ENCODE measurements at places on chromosomes 6 and 20.

DNA sequence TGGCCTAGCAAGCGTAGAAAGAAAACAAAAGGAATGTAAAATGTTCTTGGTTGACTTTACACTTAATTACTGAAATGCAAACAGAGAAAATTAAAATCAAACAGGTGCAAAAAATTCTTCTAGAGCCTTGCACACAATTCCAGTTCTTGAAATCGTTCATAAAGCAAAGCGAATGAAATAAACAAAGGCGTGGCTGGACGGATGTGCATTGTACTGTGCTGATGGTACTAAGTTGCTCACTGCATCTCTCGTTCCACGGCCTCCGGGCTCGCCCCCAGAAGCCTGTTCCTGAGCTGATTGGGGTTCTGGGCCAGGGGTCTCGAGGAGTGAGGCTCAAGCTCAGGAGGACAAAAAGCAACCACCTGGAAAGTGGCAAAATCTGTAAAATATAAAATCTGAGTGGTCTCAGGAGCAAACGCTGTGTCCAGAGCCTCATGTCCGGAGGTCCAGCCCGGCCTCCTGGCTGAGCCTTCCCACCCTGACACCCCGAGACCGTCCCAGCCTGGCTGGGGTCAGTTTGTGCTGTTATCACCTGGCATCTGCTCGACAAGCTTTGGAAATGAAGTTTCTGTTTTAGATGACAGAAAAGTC lies 71.3 kb downstream of the TTLL2 start:
- no peak for DNase-seq

- DNase-seq: no peak
Measured at GRCh38 chr20:45423700-45424099, 7.8 kb downstream of the PIGT start.

- no peak for DNase-seq
Measured at GRCh38 chr20:34621383-34622367, 55.2 kb downstream of the PIGU start.

DNA sequence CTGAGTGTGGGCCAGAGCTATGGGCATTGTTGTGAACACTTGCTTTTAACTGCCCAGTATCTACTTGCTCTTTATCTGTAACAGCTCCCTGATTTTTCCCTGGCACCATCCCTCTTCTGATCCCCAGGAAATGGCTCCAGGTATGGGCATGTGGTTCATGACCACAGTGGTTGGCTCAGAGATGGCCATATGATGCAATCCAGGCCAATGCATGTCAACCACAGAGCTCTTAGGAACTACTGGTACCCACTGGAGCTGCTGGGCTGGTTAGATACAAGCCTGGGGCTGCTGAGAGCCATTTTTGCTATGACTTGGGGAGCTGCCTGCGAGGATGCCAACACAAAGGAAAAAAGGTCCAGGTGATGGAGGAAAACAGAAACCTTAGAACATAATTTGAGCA lies 55.6 kb downstream of the KCNB1 start:
- DNase-seq: no peak

- no peak for DNase-seq
Measured at GRCh38 chr6:34529665-34530327, 26.3 kb downstream of the SPDEF start.

DNA sequence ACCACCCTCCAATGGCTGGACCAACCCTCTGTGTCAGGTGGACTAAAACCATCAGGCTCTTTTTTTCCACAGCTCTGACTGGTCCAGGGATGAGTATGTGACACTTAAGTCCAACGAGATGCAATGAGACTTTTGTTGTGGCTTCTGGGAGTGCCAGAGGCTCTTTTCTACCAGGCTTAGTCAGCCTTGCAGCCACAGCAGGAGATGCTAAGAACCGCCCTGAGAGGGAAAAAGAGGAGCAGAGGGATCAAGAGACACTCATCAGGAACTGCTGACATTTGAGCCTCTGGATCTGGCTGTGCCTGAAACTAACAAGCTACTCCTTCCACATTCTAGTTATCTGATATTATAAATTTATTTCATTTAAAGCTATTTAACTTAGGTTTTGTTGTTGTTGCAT lies 270.9 kb upstream of the SULF2 start:
- DNase-seq: no peak

DNA sequence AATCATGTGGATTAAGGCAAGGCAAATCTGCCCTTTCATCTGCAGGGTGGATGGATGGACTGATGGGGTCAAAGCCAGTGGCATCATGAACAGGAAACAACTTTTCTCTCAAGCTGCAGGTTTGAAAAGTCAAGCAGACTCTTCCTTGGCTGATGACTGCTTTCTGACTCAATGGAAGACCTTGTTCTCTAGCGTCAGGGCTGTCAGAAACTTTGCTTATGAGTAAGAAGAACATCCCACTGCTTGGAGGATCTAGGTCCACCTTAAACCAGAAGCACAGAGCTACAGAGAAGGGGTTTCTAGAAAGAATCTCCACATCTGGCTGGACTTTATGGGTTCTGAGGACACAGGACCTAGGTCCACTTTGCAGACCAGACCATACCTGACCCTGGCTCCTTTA lies 36.3 kb upstream of the CST5 start:
- no peak for DNase-seq

DNA sequence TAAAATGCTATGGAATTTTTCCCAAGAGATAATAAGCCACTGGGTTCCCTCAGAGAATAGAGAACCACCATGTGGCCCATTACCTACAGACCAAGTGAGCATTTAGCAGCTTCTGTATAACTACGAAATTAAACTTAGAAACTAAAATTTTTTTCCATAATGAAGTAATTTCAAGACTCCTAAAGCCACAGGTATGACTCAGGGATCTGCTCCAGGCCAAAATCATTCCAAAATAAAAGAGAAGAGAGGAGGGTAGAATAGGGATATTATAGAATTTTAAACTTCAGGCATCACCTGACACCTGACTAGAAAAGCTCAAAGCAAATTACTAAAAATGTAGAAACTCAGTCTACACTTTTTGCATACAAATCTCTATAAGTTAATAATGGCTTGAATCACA lies 108.9 kb upstream of the DST start:
- DNase-seq: no peak

GRCh38 chr6:29506446-29507067 lies 18.8 kb upstream of the MAS1L start:
- no peak for DNase-seq

DNA sequence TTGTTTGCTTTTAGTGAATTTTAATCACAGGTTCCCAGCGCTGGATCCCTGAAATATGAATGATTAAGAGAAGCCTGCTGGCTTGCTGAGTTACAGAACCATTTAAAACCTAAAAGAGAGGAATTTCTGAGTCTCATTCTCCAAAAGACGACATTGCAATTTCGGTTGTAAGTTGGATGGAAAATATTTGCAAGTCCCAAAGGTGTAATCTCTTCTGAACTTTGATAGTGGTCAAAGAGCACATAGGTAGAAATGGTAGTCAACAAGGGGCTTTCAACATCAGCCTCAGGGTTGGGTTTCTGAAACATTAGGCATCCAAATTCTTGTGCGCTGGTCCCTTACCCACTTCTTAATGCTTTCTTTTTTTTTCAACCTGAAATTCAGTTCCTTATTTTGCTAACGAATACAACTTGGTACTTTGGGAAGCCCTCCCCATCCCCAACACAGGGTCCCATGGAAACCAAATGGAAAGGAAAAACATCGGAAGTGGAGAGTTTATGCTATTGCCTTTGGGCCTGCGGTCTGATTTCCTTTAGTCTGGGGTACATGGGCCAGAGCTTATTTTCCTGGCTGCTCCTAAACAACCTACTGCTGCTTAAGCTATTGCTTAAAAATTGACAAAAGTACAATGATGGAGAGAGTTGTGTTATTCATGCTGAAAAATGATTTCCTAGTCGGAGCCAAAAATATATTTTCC lies 117.0 kb upstream of the KCNK16 start:
- no peak for DNase-seq

GRCh38 chr6:129133770-129134192 lies 250.8 kb downstream of the LAMA2 start:
- DNase-seq: no peak

- DNase-seq: no peak
Measured at GRCh38 chr6:17831135-17831534, 124.4 kb upstream of the NUP153 start.

DNA sequence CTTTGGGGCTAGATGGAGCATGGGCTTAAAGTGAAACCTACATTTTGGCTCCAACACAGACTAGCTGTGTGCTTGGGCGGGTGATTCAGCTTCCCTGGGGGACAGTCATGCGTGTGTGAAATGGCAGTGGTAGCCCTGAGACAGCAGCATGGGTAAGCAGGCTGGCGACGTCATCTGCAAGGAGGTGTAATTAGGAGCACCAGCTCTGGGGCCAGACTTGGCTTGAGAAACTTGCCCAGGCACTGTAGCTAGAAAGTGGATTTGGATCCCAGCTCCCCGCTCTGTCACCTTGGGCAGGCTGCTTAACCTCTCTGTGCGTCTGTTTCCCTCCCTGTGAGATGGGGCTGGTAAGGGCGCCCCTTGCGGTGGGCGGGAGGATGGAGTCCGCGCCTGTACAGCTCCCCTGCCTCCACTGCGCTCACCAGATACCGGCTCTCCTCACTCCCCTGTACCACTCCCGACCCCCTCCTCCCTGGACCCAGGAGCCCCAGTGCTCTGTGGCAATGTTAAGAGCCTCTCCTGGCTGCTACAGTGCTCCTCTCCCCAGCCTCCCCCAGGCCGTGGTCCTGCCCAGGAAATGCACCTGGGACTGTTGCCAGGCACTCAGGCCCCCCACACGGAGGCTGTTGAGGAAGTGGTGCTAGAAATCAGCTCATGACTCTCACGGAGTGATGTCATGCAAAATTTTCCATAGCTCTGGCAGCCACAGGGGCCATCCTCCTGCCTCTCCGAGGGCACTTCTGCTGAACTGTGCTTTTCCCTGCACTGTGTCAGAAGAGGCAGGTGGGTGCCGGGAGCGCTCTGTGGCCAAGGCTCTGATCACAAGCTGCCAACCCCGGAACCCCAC lies 44.6 kb downstream of the SYNJ2 start:
- DNase-seq: peak; percentile 69

DNA sequence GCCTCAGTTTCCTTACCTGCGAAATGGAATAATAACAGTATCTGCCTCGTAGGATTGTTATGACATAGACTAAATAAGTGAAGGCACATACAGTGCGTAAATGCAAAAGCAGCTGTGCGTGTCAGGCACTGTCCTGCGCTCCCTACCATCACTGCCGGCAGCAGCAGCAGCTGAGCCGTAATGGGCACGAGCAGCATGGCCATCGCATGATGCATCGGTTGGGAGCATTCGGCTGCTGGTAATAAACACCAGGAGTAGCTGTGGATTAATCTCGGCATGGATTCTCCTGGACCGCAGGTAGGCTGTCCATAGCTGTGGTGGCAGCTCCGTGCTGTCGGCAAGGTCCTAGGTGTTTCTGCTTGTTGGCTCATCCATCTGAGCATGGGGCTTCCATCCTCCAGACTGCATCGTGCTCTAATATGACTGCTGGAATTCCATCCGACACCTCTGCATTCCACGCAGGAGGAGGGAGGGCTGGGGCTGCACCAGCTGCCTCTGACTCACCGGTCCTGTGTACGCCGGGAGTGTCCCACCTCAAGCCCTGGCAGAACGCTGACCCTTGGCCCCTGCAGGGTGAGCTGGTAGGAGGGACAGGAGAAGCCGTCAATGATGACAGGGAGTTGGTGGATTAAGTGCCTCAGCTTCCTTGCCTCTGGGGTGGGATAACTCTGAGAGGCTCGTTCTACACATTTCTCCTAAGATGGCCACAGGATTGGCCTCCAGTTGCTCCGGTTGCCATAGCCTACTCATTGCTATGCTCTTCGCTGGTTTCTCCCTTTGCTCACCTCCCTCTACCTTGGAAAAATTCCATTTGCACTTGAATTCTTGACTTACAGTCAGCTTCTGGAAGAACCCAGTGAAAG lies 100.9 kb upstream of the PMEPA1 start:
- DNase-seq: no peak

DNA sequence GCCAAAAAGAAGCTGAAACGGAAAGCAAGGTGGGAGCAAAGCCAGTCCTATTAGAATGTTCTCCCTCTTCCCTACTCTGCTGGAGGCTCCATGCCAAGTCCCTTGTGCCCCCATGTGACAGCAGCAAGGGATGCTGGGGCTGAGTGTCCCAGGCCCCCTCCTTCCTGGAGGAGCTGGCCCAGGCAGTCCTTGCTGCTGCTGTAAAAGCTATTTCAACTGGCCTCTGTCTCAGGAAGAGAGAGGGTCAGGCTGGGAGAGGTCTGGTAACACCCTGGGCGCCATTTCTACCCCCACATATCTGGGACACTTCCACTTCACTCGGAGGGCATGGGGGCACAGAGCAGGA lies 25.0 kb downstream of the TTBK1 start:
- DNase-seq: no peak

GRCh38 chr20:38630727-38631126 lies 29.1 kb downstream of the ARHGAP40 start:
- no peak for DNase-seq

DNA sequence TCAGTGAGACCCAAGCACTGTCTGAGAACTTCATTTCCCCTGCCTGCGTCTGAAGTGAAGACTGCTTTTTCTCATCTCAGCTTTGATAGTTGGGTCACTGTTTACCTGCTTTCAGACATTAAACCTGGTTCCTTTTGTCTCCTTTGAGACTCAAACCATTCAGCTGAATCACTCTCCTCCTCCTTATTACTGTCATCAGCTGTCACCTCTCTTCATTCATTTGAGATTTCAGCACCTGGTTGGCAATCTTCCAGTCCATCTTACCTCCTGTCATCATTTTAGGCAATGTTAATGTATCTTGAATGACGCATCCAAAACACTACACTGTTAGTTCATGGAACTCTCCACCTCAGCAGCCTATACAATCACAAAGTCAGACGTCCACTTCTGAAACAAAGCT lies 34.3 kb upstream of the SOX4 start:
- DNase-seq: no peak

GRCh38 chr6:150204705-150205472 lies 62.0 kb downstream of the PPP1R14C start:
- no peak for DNase-seq

DNA sequence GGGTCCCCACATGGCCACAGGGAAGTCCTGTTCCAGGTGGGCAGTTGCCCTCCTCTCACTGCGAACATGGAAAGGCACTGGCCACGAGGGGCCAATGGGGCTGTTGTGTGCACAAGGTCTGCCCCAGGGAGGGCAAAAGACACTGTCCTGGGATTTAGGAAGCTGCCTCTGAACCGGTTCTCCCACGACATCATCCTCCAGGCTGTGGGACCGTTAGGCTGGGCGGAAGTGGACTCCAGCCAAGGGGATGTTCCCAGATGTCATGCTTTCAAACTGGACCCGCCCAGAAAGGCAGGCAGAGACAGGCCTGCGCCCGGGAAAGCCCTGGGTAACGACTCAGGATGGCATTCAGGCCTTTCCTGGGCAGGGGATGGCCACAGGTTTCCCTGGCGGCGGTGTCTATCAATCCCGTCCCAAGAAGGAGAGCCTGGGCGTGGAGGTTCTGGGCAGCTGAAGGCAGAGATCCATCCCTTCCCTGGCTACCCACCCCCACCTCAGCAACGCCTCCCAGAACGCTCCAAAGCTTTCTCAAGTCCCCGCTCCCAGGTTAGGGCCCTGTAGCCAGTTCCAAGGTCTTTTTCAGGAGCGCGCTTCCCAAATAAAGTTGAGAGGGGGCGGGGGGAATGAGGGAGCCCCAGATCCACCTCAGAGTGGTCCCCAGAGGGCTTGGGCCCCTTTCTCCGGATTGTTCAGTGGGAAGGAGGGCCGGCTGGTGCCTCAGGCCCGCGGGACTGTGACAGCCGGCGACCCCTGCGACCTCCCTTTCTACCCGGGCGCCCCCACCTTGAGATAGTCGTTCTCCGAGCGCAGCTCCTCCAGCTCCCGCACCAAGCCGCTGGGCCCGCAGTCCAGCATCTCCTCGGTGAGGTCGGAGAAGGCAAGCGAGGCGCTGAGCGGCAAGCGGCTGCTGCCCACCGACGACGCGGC lies 13.8 kb upstream of the TLDC2 start:
- DNase-seq: no peak

All from stimulated activated CD8-positive, alpha-beta memory T cell treated with anti-CD3 and anti-CD28 coated beads, Interleukin-4, amount 100 ng/mL, for 1 hour (primary cell).